ENCODE measurements at places on chromosomes 5 and 9. TPM values are rescaled to one million over a fixed set of nuclear protein-coding genes. Genes with fewer than 3 reads are reported as not detected.

PDLIM4 gene
- 49.3 TPM for total RNA-seq

RRAGA gene
- total RNA-seq = 56.6 TPM

PRSS3 gene
- 47.3 TPM for total RNA-seq

FOXD4L5 gene
- total RNA-seq = 0.09 TPM

ARID3C gene
- not detected for total RNA-seq

EPB41L4B gene
- total RNA-seq = 0.26 TPM

RAB3C gene
- not detected for total RNA-seq

FCN2 gene
- total RNA-seq = not detected

IFNA21 gene
- not detected for total RNA-seq

GPR151 gene
- total RNA-seq = not detected

Data from bronchial smooth muscle cell (primary cell).